ENCODE measurements at places on chromosomes 3 and 15.
A peak's percentile ranks its signal among the peaks of the same experiment; 100 is the strongest.

DNA sequence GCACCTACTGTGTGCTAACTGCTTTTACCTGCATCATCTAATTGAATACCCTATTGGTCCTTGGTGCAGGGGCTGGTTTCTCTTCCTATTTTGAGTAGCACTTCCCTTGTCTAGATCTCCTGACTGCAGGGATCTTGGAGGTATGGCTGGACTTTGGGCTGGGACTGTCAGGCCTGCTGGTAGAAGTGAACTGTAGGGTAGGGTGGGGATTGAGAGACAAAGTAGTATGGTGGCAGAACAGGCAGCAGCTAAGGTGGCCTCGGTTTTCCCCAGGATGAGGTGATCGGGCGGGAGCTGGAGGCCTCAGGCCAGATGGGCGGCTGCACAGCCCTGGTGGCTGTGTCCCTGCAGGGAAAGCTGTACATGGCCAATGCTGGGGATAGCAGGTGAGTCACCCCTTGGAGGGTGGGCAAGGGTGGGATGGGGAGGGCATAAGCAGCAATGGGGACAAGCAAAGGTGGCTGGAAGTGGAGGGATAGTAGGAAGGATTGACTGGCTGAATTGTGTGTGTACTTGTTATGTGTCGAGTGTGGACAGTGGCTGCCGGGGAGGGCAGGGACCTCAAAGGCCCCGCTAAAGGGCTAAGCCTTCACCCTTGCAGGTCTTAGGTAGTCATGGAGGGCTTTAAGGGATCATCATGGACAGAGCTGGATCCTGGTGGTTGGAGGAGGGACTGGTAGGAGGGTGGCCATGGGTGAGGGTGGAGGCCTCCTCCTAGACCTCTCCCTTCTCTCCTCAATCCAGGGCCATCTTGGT lies 2.0 kb downstream of the PPM1M start:
- DNase-seq: no peak

GRCh38 chr15:48644467-48644826 lies 1.1 kb downstream of the FBN1 start:
- DNase-seq: no peak

- DNase-seq: no peak
Measured at GRCh38 chr3:125240496-125240895, 27.9 kb upstream of the SLC12A8 start.

DNA sequence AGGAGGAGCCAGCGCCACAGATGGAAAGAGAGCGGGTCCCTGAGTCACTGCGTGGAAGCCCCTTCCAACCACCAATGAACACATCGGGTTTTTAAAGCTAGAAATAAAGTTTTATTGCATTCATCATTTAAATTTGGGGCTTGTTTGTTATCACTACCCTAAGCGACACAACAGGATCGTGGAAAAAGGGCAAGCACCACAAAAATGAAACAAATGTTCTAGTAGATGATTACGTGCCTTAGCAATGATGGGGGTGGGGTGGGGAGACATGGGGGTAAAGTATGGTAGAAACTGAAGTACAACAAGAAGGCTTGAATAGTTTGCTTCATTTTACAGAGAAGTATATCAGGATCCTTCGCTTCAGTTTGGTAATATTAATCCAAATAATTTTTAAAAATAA lies 221.6 kb upstream of the ATP10A start:
- no peak for DNase-seq

- no peak for DNase-seq
Measured at GRCh38 chr15:88057836-88058235, 198.7 kb downstream of the NTRK3 start.

DNA sequence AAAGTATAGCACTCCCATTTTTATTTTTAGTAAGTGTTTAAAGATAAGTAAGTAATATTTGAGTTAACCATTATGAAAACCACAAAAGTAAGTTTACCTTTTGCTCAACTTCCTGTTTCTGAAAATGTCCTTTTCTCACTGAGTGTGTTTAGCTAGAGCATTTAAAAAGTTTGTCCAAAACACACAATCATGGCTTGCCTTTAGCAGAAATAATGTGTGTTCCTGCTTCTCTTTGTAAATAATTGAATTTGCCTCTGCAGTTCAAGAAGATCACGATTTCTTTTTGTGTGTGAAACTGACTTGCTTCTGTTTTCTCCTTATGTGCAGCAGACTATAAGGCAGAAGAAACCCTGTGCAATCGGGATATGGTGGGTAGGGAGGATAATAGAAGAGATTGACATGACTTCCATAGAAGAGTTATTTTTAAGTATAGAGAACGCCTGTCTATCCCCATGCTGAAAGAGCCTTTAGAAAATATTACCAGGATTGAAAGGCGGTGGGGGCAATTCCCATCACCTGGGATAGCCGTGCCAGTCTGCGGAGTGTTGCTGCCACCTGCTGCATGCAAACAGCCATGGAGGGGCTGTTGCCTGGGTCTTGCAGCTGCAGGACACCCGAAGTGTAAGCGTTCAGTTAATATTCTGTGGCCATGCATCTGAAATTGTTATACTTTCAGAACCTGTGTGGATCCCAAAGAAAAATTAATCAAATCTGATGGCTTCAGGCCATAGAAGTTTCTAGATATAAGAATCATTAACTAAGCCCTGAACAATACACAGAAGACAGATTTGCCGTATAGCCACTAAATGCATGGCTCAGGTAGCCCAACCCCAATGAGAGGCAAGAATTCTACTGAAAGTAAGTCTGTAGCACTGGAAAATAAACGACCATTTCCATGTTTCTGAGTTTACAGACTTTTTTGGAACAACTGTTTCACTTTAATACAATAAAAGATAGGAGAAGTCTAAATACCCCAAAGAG lies 2.4 kb upstream of the CD96 start:
- no peak for DNase-seq

GRCh38 chr15:36815786-36816185 lies 236.4 kb downstream of the CDIN1 start:
- DNase-seq: no peak

- no peak for DNase-seq
Measured at GRCh38 chr3:114608293-114608692, 314.5 kb downstream of the TIGIT start.

DNA sequence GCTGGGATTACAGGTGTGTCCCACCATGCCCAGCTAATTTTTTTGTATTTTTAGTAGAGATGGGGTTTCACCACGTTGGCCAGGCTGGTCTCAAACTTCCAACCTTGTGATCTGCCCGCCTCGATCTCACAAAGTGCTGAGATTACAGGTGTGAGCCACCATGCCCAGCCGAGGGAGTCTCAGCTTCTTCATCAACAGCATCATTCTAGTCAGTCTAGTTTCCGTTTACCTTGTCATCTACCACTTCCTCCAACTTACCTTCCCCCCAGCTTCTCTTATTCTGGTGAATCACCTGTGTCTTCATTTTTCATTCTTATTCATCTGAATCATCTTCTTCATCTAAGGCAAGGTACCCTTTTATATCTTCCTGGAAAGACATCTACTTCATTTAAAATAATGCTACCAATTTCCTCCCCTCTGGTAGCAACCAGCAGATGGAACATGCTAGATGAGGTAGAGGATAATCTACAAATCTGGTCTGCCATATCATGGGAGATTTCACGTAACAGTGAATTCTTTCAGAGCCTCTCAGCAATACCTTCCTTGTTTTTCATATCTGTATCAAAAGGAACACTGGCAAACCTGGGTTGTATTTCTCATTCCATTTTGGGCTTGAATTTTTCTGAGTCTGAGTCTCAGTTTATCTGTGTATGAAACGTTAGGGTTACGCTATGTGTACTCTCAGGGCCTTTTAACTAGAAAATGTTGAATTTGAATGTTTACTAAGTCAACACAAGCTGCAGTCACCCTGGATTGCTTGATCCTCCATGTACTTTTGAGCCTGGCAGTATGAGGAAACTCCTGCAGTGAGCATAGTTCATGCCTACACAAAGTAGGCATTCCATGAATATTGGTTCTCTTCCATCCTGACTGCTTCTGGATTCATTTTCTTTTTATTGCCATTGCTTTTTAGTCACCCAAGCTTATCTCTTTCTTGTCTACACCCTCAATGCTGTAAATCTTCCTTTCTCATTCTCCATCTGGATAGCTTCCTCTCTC lies 16.8 kb downstream of the LPP start:
- DNase-seq: peak; percentile 50

GRCh38 chr3:150253622-150254021 lies 154.5 kb upstream of the TSC22D2 start:
- no peak for DNase-seq

- no peak for DNase-seq
Measured at GRCh38 chr15:58201516-58201915, 63.3 kb downstream of the AQP9 start.

DNA sequence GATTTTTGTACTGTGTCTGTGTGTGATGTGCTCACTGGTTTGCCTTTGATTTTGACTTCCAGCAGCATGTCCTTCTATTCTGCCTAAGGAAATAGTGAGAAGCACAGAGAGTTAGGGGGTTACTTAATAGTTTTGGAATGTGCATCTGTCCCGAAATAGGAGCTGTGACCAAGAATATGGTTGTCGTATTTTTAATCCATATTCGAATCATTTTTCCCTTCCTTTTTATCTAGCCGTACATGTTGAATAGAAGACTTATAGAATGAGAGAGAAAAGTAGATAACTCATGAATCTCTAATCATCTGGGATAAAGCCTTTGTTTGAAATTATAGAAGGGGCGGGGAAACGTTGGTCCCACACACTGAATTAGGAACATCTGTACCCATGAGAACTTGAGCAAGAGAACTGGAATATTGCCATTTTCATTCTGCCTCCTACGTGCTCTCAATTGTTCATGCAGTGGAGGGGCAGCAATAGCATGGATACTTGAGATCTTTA lies 23.6 kb downstream of the CRTC3 start:
- no peak for DNase-seq

- no peak for DNase-seq
Measured at GRCh38 chr15:75123395-75123794, 78.3 kb upstream of the C15orf39 start.

DNA sequence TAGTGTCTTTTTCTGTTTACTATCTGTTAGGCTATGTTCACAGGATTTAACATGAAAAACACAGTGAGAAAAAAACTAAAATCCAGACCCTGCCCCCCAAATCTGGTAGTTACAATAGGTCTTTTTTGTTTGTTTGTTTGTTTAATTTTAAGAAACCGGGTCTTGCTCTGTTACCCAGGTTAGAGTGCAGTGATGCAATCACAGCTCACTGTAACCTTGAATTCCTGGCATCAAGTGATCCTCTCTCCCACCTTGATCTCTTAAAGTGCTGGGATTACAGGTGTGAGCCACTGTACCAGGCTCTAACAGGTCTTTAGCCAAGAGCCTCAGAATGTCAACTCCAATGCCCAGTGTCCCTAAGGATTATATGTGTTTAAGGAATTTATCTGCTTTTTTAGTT lies 88.0 kb upstream of the GOLIM4 start:
- no peak for DNase-seq

DNA sequence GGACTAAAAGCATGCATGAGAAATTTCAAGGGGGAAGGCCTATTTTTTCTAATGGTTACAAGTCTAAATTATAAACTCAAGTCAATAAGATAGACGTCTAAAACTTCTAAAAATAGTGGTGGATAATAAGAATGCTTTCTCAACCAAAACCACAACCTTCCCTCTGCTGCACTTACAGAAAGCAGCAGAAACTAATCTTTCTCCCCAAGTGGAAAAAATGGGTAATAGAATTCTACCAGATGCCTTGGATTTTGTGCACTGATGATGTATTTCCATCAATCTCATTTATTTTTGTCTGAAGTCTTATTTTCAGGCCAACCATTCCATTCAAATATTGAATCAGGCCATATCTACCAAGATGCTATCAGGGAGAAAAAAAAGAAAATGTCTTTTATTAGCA lies 344.7 kb downstream of the NEK10 start:
- DNase-seq: no peak

GRCh38 chr3:138899351-138899991 lies 47.5 kb downstream of the FOXL2 start:
- DNase-seq: no peak

DNA sequence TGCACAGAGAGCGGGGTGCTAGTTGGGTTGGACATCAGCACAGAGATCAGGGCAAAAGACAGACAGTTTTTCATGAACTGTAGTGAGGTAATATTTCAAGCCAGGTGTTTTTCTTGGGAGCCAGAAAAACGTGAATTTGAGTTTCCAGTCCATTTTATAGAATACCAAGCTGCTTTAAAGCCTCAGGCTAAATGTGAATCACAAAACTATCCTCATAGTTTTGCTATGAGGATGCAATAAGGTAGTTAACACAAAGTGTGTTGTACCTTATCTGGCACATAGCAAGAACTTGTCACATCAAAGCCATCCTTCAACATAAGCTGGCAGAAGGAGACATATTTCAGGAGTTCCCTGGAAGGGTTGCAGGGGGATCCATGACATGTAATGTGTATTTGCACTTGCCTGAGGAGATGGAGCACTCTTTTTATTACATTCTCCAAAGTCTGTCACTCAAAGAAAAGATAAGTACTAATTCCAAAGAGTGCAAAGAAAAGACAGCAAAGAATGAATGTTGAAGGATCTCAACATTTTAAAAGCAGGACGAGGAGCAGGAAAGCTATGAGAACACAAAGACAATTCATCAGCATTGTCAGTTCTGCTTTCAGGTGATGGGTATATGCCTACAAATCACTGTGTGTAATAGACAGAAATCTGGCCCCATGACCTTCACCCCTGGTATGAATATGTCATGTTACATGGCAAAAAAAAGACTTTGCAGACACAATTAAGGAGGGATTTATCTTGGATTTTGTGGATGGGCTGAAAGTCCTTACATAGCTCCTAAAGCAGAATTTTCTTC lies 1046.4 kb downstream of the NTRK3 start:
- DNase-seq: no peak

DNA sequence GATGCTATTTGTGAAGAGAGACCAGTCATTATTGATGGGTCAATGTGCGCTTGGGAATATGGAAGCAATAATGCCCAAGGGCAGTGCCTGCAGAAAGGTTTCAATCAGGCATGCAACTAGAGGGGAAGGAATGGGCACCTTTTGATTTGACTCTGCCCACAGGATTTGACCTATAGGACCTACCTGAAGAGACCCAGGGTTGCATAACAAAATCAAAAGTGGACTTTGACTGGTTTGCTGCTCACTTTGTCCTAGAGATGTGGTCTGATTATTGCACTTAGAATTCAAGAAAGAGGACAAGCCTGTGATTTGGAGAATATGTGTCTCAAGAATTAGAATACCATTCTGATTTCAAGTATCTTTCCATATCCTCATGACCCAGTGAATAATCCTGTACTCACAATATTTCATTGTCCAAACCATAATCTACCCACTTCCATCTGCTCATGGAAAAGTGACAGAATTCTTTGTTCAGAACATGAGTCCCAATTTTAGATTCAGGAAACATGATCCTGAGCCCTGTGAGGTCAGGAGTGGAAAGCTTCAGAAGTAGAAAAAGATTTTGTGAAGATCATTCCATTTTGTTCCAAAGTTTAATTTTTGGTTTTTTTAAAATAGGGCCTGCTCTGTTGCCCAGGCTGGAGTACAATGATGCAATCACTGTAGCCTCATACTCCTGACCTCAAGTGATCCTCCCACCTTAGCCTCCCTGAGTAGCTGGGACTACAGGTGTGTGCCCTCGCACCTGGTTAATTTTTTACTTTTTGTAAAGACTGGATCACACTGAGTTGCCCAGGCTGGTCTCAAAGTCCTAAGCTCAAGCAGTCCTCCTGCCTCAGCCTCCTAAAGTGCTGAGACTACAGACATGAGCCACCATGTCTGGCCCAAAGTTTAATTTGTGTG lies 151.3 kb upstream of the NR2E3 start:
- no peak for DNase-seq
